ENCODE measurements at places on chromosomes 6 and 20.

GRCh38 chr6:157708933-157709332 lies 114.1 kb upstream of the SNX9 start:
- DNase-seq = no peak

DNA sequence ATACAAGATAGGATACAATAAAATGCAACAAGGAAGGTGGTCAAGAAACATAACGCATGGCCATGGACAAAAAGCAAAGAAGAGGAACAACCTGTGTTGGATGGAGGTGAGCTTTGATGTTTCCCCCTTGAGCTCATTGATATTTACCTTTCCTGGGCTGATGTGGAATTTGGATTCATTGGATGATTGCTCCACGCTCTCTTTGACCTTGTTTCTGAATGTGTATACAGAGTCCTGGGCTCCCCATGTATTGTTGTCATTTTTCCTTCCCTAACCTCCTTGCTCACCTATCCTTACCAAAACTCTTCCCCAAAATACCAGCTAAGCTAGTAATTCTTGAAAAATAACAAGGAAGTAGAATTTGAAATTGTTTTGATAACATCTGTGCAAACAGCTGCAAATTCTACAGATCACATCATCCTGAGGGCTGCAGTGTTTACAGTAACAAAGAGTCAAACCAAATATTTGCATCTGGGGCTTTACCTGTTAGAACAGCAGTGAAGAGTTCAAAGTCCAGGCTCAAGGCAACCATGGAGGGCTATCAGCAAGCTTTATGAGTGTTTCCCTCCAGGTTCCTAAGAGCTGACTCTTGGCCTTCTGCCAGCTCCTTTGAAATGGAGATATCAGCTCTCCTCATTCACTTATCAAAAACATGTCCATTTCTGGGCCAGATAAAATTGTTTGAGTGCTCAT lies 214.3 kb upstream of the MARCKS start:
- DNase-seq = peak; percentile 79

GRCh38 chr6:38625217-38625616 lies 14.5 kb downstream of the BTBD9 start:
- DNase-seq = no peak

- no peak for DNase-seq
These were observed 301.9 kb downstream of the UTRN start for GRCh38 chr6:144586986-144587385.

DNA sequence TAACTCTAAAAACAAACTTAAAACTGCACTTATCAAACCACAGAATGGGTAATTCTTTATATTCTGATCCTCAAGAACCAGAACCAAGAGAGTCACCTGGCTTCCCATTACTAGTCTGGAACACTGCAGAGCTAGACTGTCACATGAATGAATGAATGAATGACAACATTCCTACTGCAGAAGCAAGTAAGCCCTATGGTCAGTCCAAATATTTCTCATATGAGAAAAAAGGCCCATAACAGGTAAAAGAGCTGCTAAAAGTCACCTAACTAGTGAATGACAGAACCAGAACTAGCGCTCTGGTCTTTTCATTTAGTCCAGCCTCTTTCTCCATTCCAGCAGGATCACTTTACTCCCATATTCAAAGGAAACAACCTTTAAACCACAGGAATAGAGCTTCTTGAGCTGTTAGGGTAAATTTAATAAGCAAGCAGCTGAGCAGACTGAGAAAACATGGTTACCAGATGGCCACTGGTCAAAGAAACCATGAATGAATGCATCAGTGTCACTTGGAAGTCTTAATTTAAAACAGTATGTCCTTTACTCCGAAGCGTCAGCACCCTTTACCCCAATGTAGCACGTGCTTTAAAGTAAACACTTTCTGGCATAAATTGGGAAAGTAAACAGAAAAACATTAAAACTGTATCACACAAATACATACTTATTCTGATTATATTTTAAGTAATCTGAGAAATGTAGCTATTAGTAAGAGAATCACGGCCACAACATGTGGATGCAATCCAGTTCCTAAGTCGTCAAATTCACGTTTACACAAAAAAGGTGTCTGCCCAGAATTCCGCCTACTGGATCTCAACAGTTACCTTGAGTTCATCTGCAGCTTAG lies 1.4 kb downstream of the PREP start:
- DNase-seq = no peak

GRCh38 chr6:16754274-16754673 lies 7.0 kb downstream of the ATXN1 start:
- DNase-seq = no peak

GRCh38 chr6:134267917-134268361 lies 50.0 kb downstream of the SGK1 start:
- DNase-seq = peak; percentile 12

GRCh38 chr6:138145402-138145801 lies 16.3 kb upstream of the ARFGEF3 start:
- DNase-seq = no peak

DNA sequence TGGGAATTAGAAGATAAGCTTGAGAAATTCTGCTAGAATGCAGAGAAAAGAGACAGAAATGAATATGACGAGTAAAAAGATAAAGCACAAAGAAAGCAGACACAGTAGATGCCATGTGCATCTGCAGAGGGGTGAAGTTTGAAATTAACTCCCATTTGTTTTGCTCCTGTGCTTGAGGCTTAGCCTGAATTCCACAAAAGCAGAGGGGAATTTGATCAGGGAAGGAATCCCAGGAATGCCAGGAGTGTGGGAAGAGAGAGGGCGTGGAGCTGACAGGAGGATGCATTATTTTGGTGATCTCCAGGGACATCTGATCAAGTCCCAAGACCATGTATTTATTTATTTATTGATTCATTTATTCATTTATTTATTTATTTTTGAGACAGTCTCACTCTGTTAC lies 55.6 kb downstream of the SLC22A1 start:
- DNase-seq = no peak

All from lung (tissue), 17 donors.